K562 (cell line): ENCODE measurements at places on chromosomes 16 and 17.

DNA sequence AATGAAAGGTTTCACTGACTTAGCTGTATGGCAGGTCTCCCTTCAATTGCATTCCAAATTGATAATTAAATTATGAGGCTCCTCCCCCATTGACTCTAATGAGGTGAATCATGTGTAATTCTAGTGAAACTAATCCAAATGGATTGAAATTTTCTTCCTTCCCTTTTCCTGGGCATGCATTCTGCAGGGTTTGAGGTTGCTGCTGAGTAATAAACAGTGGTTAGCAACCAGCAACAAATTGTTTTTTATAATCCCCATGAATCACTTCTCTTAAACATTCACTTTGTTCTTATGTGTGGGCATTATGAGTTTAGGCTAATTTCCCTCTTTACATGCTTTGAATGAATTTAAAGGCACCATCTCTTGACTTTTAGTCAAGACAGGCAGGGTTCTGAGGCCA lies 43.4 kb downstream of the MYOCD start:
- no peak for DNase-seq

DNA sequence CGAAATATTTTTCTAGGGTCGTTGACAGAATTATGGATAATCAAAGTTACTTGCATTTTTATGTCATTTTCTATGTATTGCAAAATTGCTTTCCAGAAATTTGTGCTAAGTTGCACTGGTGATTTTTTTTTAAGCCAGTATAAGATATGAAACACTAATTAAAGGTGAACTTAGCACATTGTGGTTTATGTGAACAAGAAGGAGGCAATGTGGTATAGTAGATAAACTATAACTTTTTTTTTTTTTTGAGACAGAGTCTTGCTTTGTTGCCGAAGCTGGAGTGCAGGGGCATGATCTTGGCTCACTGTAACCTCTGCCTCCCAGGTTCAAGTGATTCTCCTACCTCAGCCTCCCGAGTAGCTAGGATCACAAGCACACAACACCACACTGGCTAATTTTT lies 13.2 kb downstream of the DGKE start:
- DNase-seq: no peak

GRCh38 chr17:20234276-20234675 lies 225.1 kb downstream of the SPECC1 start:
- DNase-seq: no peak

GRCh38 chr16:445566-445965 lies 20.1 kb downstream of the RAB11FIP3 start:
- no peak for DNase-seq

DNA sequence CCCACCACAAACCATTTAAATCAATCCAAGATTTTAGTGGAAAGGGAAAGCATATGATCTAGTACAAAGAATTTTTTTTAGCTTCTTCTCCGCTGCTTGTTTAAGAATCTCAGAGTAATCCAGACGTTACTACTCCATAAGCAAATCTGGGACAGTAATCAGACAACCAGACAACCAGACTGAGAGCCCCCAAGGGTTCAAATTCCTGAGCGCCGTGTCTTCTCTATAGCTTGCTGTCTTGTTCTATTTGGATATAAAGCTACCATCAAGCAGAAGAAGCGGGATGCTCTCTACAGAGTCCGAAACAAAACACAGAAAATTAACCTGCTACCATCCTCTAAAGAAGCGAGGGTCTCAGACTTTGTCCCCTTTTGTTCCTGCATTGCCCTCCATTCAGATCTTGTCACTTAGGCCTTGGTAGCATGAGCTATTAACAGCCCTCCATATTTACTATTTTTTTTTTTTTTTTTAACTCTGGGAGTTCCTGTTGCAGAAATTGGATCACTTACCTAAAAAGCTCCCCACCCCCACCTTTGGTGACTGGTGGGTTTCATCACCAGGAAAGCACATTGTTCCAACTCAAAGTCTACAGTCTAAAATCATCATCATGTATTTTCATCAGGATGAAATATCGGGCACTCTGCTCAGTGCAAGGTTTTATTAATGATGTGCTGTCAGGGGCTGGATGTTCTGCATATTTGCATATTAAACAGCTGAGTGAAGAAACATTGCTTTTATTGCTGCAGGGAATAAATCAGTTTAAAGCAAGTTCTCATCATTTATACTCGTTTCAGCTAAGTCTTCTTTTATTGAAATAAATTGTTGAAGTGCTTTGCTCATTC lies 576.7 kb downstream of the WWOX start:
- no peak for DNase-seq

DNA sequence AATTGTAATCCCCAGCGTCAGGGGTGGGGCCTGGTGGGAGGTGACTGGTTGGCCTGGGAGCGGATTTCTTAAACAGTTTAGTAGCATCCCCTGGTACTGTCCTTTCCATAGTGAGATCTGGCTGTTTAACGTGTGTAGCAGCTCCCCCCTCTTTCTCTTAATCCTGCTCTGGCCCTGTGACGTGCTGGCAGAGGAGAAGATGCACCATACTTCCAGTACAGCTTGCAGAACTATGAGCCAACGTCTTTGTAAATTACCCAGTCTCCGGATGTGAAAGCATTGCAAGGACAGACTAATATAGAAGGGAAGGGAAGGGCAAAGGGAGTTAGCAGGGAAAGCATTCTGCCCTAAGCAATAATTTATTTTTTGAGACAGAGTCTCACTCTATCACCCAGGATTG lies 83.9 kb downstream of the RMI2 start:
- no peak for DNase-seq
